Glutamatergic neuron (in vitro differentiated cells): ENCODE measurements at places on chromosomes 6 and 20.

DNA sequence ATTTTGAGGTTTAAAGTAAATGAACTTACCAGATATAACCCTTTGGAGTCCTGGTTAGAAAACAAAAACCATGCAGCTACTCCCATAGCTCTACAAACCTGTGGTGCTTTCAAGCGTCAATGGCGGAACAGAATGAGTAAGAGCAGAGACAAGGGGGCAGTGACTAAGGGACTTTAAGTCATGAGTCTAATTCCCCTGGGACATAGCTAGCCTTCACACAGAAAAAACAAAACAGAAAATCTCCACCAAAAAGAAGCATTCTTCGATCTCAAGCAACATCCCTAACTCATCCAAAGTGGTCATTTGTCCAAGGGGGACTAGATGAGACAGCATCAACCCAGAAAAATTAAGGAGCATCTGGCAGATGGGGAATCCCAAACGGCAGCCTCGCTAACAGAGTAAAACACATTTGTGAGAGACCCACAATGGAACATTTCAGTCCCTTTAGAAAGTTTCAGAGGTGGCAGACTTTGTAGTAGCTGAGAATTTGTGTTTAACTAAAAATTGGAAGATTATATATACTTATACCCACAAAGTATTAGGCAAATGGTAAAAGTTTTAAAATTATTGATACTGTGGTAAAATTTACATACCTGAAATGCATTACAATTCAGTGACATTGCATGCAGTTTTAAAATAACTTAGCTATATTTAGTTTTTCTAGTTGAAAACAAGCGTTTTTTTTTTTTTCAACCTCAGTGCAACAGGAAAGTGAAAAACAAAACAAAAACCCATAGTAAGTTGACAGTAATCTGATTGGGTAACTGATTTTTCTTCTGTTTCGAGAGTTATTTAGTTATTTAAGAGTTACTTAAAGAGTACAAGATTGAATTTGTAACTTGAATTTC, 67.5 kb downstream of the KCNQ5 start:
- DNase-seq = no peak

- no peak for DNase-seq
Observed at GRCh38 chr6:148240861-148241477, 101.7 kb upstream of the SASH1 start.

- DNase-seq = no peak
Observed at GRCh38 chr20:47934761-47935160, 149.5 kb upstream of the SULF2 start.

GRCh38 chr20:23139524-23139923, 53.4 kb upstream of the CD93 start:
- DNase-seq = no peak

- DNase-seq = no peak
Observed at GRCh38 chr6:166766769-166767168, 139.7 kb upstream of the RPS6KA2 start.

GRCh38 chr6:21666201-21666691, 72.7 kb downstream of the SOX4 start:
- DNase-seq = peak; percentile 56

DNA sequence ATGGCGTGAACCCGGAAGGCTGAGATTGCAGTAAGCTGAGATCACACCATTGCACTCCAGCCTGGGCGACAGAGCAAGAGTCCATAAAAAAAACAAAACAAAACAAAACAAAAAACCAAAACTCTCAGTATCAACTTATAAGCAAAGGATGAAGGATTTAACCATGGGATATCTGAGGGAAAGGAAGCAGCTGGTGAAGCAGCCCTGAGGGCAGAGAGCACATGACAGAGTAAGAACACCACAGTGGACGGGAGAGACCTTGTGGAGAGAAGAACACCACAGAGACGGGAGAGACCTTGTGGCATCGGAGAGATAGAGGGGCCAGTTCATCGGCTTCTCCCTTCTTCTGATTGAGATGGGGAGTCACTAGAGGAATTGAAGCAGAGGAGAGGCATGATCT, 697.2 kb downstream of the HDGFL1 start:
- no peak for DNase-seq

DNA sequence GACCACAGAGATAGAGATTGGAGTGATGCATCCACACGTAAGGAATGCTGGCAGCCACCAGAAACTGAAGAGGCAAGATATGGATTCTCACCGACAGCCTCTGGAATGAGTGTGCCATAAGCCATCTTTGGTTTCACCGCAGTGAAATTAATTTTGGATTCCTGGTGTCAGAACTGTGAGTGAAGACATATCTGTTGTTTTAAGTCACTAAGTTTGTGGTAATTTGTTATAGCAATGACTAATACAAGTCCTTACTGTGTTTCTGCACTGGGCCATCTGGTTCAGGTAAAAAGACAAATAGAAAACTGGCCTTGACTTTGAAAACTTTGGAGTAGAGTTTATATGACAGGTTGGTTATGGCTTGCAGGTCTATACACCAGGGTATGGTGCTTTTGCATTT, 261.9 kb downstream of the PHF3 start:
- DNase-seq = no peak

GRCh38 chr6:7041511-7042026, 66.2 kb upstream of the RREB1 start:
- no peak for DNase-seq

- no peak for DNase-seq
Observed at GRCh38 chr6:155599561-155599960, 143.9 kb upstream of the NOX3 start.

DNA sequence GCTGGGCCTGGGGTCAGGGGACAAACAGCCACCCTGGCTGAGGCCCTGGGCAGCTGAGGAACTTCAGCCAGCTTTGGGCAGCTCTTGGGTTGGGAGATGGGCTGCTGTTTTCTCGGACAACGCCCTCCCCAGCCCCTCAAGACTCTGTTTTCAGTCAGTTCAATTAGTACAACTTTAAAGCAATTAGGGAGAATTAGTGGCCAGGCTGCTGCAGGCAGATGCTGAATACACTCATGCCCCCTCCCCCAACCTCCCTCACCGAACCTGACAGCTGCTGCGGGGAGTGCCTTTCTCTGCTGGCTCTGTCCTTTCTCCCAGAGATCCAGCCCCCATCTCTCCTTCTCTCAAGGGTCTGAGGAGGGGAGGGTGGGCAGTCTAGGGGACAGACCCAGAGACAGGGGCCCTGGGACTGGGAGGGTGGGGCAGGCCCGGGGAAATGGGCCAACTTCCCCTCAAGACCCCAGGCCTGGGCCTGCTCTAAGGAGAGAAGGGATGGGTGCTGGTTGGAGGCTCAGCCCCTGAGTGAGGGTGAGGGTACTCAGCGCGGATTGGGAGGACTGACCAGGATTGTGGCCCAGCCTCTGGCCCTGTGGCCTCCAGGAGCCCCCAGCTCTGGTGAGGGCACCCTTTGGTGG, 17.8 kb upstream of the MYT1 start:
- DNase-seq = peak; percentile 72

GRCh38 chr20:54435015-54435414, 40.4 kb upstream of the DOK5 start:
- no peak for DNase-seq

DNA sequence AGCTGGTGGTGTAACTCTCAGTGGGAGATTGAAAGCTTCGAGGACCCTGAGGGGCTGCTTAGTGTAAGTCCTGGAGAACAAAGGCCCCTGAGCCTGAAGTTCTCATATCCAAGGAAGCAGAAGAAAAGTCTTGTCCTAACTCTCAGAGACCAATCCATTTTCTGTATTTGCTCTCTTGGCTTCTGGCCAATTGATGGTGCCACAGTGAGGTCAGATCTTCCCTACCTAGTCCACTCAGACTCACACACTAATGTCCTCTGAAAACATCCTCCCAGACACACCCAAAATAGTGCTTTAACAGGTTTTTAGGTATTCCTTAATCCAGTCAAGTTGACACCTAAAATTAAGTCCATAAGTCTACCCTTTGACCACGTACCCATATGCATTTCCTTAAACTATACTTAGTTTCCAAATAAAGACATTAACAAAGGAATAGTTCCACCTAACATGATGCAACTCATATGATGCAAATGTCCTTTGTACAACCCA, 29.4 kb downstream of the ZNF292 start:
- DNase-seq = no peak

DNA sequence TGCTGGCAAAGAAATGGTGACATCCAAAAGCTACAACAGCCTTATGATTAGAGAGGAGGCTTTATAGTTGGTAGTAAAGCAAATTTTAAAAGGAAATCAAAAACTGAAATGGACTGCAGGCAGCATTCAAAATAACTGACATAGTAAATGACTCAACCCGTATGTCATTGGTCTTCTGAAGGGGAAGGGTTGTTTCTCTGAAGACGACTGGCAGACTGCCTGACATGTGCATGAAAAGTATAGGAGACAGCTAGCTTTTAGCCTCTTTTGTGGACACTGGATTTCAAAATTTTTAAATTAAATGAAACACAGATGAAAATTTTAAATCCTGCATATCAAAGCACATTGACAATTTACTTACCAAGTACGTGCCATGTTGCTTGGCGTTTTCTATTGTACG, 90.7 kb downstream of the TRMT6 start:
- no peak for DNase-seq

- no peak for DNase-seq
Observed at GRCh38 chr6:115358616-115359015, 702.1 kb downstream of the FRK start.

- no peak for DNase-seq
Observed at GRCh38 chr20:45368221-45368980, 5.4 kb downstream of the SYS1 start.

DNA sequence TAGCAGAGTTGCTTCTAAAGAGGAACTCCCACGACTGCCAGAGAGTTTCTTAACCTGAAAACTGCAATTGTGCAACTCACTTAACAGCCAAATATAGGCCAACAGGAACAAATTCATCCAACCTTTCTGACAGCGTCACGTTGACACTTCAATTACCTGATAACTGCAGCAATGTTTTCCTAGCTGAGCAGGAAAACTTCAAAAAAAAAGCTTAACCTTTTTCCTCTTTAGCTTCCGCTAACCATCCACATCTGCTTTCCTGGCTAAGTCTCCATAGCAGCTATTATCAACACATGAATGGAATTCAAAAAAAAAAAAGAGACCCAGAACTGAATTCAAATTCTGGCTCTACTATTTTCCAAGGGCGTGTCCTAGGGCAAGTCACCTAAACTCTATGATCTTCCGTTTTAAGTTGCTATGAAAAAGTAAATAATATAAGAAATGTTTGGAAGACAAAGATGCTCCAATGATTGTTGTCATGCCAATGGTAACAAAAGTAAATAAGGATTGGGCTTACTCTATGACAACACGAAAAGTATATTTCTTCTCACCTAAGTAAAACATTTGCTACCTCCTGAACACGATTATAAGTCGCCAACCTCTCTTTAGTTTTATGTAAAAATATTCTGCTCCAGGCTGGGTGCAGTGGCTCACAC, 524.6 kb upstream of the JARID2 start:
- no peak for DNase-seq

GRCh38 chr6:138465007-138465645, 34.2 kb downstream of the NHSL1 start:
- DNase-seq = no peak

DNA sequence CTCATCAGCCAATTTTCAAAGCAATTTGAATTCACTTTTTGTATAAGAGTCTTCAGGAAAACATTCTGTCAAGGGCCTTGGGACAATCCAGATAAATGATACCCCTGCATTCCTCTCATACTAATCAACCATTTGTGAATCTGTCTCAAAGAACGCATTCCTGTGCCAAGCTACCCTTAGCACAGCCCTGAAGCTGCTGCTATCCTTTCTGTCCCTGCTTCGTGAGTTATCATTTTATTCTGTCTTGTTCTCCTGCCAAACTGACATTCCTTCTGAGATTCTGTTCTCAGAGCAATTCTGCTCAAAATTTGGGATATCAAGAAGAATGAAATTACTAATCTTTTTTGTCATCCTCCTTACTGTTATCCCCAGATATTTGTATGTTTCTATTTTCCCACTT, 213.9 kb upstream of the STXBP5 start:
- no peak for DNase-seq

DNA sequence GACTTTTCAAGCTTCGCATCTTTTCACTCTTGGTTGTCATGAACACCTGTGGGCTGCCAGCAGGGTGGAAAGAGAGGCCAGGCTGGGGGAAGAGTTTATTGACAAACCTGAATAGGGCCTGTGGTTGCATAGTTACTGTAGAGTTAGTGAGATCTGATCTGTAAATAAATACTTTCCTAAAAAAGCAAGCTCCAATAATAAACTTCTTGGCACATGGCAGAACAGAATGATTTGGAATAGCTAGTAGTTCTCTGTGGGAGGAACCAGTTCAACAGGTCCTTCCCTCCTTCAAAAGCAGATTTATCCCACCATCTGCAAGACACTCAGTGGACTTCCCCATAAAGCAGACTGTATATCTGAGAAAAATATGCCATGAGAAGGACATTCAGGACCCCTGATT, 445.0 kb downstream of the HACE1 start:
- DNase-seq = no peak

DNA sequence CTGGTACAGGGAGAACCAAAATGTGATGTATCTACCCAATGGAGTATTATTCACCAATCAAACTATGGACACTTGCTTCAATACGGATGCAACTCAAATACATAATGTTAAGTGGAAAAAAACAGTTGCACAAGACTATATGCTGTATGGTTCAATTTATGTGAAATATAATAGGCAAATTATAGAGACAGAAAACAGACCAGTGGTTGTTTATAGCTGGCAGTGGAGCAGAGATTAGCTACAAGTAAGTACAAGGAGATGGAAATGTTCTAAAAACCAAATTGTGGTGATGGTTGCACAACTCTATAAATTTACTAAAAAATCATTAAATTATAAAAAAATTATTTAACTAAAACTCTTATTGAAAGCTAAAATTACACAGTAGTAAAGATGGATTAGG, 113.2 kb downstream of the PRDM1 start:
- no peak for DNase-seq

DNA sequence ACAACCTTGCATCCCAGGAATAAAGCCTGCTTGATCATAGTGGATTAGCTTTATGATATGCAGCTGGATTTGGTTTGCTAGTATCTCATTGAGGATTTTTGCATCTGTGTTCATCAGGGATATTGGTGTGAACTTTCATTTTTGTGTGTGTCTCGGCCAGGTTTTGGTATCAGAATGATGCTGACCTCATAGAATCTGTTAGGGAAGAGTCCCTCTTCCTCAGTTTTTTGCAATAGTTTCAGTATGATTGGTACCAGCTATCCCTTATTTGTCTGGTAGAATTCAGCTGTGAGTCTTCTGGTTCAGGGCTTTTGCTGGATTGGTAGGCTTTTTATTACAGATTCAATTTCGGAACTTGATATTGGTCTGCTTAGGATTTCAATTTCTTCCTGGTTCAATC, 132.5 kb downstream of the ZFAND3 start:
- DNase-seq = no peak

GRCh38 chr6:139757784-139758183, 383.3 kb upstream of the CITED2 start:
- no peak for DNase-seq

DNA sequence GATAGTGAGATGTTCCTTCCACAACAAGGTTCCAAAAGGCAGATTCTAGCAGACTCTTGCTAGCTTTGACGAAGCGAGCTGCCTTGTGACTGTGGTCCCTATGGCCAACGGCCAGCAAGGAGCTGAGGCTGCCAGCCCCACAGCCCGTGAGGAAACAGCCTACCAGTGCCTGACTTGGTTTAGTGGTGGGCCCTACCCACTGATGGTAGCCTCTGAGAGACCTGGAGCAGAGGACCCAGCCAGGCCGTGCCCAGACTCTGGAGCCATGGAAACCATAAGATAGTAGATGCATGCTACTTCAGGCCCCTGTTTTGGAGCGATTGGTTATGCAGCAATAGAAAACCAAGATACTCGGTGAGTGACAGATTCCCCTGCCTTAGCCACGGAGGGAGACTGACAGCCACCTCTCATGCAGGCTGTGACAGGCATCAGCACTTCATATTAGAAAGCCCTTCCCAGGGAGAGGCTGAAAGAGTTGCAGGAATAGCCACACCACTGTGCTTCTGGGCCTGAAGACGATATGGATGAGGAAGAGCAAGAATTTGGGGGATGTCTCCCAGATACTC, 19.2 kb downstream of the PSMG4 start:
- no peak for DNase-seq
